Testis (tissue), 5 donors: ENCODE measurements at places on chromosomes 2 and 18.

DNA sequence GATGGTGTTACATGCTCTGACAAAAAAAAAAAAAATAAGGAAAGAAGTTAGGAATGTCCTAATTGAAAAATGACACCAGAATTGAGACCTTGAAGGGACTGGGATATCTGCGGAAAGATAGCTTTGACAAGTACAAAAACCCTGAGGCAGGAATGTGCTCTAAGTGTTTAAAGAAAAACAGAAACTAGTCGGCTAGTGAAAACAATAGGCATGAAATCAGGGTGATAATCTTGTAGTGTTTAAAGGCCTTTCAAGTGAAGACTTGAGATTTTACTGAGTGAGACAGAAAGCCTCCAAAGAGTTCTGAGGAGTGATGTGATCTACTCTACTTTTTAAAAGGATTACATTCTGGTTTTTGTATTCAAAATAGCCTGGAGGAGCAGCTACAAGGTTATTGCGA lies 107.4 kb downstream of the COBLL1 start:
- no peak for DNase-seq

DNA sequence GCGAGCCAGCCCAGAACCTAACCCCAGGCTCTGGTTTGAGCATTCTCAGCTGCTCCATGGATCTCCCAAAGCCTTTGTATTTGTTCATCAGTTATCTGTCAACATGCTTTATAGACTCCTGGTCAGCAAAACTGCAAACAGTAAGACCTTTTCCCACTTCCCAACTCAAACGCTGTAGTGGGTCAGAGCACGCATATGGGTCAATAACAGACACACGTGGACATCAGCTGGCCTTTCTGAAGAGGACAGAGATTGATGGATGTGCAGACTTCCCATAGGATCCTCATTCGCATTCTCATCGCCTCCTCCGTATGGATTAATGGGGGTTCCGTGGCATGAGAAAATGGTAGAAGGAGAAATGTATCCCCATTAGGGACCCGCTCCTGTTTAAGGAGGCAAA lies 508.1 kb downstream of the EIPR1 start:
- DNase-seq: no peak

- no peak for DNase-seq
Observed at GRCh38 chr2:234764372-234764771, 187.4 kb upstream of the SH3BP4 start.

DNA sequence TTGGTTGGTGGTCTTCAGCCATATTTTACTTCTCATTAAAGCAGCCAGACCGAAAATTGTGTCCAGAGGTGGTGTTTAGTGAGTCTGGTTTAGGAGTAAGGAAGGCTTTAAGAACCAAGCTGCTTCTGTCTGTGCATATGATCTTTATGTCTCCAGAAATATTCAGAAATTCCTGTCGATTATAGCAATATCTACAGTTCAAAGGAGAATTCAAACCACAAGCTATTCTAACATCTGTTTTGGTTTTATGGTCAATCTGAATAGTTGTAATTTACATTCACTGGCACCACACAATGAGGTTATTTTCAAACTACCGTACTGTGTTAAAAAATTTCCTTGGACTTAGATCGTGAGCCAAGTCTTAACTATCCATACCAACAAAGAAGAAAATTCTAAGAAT lies 11.3 kb downstream of the UPP2 start:
- no peak for DNase-seq

GRCh38 chr18:30781601-30782000 lies 260.9 kb downstream of the DSC3 start:
- DNase-seq: no peak

DNA sequence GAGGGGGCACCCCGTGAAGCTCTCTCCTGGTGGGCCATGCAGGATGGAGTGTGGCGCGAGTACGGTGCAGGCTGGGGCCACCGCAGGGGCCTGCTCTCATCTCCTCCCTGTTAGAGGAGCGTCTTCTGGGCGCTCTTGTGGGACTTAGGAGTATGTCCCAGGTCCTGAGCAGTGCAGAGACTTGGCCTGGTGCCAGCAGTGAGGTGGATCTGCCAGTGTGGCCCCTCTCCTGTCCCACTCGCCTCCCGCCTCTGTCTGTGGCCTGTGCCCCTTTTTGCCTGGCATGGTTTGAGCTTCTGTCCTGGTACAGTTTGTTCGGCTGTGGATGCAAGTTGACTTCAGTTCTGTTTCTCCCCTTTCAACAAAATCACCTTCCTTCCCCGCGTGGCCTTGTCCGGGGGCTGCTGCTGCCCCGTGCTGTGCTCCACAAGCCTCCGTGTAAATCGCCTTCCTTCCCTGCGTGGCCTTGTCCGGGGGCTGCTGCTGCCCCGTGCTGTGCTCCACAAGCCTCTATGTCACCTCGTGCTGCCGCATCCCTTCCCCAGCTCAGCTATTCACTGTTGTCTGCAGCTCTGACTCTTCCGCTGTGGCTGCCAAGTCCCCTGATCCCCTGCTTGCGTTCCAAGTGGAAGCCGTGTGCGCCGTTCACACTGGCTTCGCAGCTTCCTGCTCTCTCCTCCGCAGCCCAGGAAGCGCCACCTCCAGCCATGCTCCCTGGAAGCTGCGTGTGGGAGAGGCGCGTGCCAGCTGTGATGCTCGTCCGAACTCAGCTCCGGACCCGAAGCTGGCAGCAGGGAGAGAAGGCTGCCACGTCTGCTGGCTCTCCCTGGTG lies 13.7 kb downstream of the LDLRAD4 start:
- peak; percentile 42 for DNase-seq

GRCh38 chr2:222982010-222982908 lies 69.7 kb upstream of the KCNE4 start:
- peak; percentile 48 for DNase-seq

GRCh38 chr2:88746929-88747490 lies 55.5 kb downstream of the RPIA start:
- DNase-seq: no peak

DNA sequence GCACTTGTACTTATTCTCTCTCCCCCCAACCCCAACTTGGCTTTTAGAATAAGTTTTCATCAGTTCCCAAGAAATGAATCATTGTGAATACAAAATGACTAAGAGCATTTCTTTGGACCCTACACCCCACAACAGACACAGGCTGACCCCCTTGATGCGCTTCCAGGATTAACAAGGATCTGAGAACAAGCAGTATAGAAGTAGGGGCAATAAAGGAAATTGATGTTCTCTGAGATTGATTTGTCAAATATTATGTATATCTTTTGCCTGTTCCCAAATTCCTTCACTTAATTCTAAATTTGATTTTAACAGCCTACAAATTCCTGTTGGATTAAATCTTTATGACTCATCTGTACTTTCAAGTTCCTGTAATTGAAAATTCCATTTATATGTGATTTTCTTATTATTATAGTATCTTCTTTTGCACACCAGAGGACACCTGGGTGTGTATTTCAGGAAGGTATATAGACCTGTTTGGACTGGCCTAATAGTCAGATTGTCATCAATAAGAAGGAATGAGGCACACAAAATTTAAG lies 10.2 kb upstream of the PTPN4 start:
- no peak for DNase-seq

GRCh38 chr2:226798422-226799210 lies 1.0 kb downstream of the IRS1 start:
- DNase-seq: peak; percentile 53

- no peak for DNase-seq
Observed at GRCh38 chr2:128536925-128537620, 218.4 kb upstream of the HS6ST1 start.

DNA sequence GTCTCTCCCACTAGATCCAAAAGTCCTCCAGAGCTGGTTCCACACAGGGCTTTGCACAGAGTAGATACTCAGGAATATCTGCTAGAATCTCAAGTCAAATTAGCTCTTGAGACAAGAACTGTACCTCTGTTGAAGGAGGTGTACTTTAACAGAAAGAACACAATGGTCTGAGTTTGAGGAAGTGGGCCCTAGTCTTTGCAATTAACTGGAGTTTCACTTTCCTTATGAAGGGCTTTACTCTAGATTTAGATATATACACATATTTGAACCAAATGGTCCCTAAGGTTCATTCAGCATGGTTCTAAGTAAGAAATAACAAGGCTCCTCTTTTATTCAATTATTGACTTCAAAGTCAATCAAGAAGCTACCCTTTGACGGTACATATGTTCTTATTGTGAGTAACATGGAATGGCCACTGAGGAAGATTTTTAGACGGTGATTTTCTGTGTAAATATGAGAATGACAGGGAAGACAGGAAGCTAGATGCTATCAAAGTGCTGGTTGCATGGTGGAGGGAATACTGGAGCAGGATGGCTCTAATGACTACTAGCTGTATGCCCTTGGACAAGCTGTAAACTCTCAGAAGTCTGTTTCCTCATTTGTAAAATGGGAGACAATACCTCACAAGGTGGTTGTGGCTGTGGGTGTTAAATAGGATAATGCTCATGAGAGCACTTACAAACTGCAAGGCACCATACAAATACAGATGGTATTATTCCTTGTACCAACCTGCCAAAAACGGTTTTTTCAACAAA lies 73.5 kb upstream of the SERTAD2 start:
- DNase-seq: no peak

DNA sequence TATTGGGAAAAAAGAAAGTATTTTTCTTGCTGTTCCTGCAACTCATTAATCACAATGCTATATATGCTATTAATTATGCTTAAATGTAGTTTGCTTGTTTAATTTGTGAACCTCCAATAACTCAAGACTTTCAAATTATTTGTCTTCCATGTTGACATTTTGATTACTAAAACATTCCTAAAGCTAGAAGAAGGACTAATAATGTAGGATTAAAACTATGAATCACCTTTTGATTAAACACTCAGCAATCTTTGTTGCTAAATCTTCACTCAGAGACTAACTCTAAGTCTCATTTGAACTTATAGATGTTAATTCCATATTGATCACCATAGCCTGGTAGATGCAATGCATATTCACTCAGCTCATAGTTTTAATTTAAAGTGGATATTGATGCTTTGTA lies 524.6 kb upstream of the ZEB2 start:
- DNase-seq: no peak

DNA sequence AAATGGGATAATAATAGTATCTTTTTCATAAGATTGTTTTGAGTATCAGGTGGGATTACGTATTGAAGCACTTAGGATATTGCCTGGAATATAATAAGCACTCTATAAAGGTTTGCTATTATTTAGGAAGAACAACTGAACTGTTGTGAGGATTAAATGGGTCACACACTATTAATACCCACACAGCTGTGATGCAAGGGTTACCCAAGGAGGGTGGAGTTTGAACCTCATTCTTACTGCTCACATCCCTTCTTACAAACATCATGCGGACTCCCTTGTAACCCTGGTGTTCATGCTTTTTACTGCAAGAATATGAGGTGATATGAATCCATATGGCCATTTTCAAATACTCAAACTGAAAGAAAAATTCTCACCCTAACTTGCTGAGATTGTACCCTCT lies 113.5 kb downstream of the KCTD1 start:
- no peak for DNase-seq

GRCh38 chr2:127133793-127134192 lies 26.8 kb upstream of the BIN1 start:
- DNase-seq: no peak

GRCh38 chr2:157894694-157895435 lies 18.7 kb upstream of the ACVR1 start:
- no peak for DNase-seq

DNA sequence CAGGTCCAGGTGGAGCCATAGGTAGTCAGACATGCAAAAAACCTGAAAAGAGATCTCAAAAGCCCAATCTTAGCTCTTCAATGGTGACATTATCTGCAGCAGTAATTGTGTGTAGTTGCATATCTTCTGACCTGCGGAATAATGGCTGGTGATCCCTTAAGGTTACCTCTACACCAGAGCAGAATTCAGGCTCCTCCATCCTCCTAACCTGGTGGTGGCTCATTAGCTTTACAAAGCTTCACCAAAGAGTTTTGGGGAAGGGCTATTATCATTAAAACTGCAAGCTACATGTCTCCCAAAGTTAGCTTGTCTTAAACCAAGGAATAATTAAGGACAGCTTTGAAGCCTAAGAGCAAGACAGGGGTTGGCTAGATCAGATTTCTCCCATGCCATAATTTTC lies 42.6 kb upstream of the CHST9 start:
- no peak for DNase-seq

- no peak for DNase-seq
Observed at GRCh38 chr2:29446847-29447246, 331.6 kb downstream of the CLIP4 start.

- DNase-seq: no peak
Observed at GRCh38 chr2:134366359-134366758, 112.5 kb downstream of the MGAT5 start.

GRCh38 chr2:162244541-162245031 lies 1.3 kb upstream of the FAP start:
- DNase-seq: peak; percentile 22

GRCh38 chr18:59464486-59464885 lies 105.4 kb upstream of the LMAN1 start:
- DNase-seq: no peak

DNA sequence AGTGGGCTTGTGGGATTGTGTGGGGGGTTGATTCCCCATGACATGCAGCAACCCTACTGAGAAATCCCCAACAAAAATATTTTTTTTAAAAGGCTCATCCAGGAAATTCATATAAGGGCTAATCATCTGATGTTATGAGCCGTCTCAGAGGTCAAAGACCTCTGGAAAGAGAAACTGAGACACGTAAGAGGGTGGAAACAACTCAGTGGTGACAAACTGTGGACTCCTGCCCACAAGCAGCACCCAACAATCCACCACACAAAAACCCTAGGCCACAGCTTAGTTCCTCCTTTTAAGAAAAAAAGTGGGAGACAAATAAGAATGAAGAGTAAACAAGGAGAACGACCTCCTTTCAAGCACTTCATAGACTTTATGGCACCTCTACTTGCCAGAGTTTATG lies 1096.1 kb upstream of the NRXN1 start:
- no peak for DNase-seq

DNA sequence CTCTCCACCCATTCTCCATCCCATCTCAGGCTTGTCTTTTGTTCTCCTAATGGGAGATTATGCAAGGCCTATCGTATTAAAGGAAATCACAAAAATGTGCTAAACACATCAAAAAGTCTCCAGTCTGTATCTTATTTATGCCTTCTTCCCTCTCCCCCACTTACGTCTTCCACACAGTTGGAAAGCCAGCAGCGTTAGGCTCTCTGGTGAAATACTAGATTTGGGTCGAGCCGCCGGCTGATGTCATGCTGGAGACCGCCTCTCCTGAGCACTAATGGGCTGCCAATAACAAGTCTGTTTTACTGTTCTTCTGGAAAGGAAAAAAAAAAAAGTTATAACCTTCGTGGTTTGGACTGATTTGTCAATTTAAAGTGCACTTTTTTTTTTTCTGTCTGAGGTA lies 182.7 kb upstream of the SIX2 start:
- DNase-seq: no peak
